Activated CD8-positive, alpha-beta memory T cell treated with anti-CD3 and anti-CD28 coated beads, Interleukin-2, amount 10 ng/mL, durations not matched to agents 7 days and 5 days (primary cell): ENCODE measurements at places on chromosomes 12 and 14. TPM values are rescaled to one million over a fixed set of nuclear protein-coding genes. Genes with fewer than 3 reads are reported as not detected.

Gene CLEC9A
- total RNA-seq = not detected

Gene OLR1
- not detected for total RNA-seq

Gene NPFF
- not detected for total RNA-seq

Gene PA2G4
- 364 TPM for total RNA-seq

Gene KRT79
- not detected for total RNA-seq

Gene RIMKLB
- total RNA-seq = 1.1 TPM

Gene SLC6A13
- 0.35 TPM for total RNA-seq

GRCh38 chr12:124588751-124589267 is 21.4 kb upstream of the NCOR2 start:
- no peak overlapping the region for H3K27ac ChIP-seq
- peaks cover 38% of the 10 kb centered on the region for H3K27me3 ChIP-seq
- H3K4me1 ChIP-seq = peaks cover 11% of the 10 kb centered on the region
- H3K36me3 ChIP-seq = no peaks in the 10 kb centered on the region
- no peak for DNase-seq
- H3K4me3 ChIP-seq = no peak overlapping the region

DNA sequence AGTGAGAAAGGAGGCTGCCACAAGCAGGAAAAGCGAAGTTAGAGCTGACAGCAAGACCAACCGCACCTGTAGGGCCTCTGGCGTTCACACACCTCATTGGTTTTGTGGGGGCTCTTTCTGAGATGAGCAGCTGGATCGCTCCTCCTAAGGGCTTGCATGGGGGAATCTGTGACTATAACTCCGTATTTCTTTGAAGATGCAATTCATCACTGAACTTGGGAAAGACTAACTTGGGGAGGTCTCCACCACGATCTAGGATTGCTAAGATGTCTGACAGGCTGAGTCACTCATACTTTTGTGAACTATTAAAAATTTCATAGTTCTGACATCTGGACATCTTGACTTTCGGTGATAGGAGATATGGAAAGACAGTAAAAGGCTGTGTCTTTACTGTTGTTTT is 173.6 kb downstream of the ETV6 start:
- no peak overlapping the region for H3K27ac ChIP-seq
- H3K36me3 ChIP-seq = peaks cover 11% of the 10 kb centered on the region
- no peak for DNase-seq
- peaks cover 12% of the 10 kb centered on the region for H3K4me1 ChIP-seq

DNA sequence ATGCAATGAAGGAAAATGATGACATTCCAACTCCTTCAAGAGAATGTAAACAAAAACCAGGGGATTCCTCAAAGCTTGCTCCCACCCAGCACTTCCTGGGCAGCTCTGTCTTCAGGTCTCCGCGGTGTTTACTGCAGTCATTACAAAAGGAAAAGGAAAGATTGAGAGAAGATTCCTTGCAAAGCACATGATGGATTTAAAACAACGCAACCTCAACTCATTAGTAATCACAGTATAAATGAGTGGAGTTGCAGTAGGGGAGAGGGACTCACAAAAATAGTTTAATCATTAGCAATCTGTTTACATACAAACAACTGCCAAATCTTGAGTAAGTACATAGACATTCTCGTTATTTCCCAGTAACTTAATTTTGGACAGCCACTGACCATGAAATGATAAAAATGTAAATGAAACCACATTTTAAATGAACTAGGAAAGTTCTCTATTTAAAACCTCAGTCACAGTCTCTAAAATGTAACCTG is 49.7 kb upstream of the OVCH1 start:
- no peak overlapping the region for H3K27ac ChIP-seq
- no peak overlapping the region for H3K4me3 ChIP-seq
- DNase-seq = no peak
- H3K36me3 ChIP-seq = no peaks in the 10 kb centered on the region

GRCh38 chr12:49979791-49980190 is 7.0 kb downstream of the AQP6 start:
- peaks cover 3% of the 10 kb centered on the region for H3K36me3 ChIP-seq
- no peaks in the 10 kb centered on the region for H3K27me3 ChIP-seq
- DNase-seq = no peak

- H3K4me3 ChIP-seq = no peak overlapping the region
- no peaks in the 10 kb centered on the region for H3K4me1 ChIP-seq
- no peaks in the 10 kb centered on the region for H3K36me3 ChIP-seq
- no peaks in the 10 kb centered on the region for H3K27me3 ChIP-seq
- H3K27ac ChIP-seq = no peak overlapping the region
Observed at GRCh38 chr12:115840159-115840558, 437.3 kb downstream of the MED13L start.

DNA sequence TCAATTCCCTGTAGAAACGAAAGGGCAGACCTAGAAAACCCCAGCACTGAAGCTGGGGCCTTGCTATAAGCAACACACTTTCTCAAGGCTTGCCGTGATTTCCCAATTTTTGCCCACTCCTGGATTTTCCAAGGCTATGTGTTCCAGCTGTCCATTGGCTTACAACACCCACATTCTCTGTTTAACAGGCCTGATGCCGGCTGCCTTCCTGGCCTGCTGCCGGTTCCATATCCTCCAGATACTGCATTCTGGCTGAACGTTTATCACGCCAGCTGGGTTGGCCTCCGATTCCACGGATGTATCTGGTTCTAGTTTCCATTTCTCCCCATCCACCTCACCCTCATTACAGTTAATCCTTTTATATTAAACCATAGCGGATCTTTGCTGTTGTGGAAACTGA is 2.0 kb upstream of the PCNX1 start:
- no peak for DNase-seq
- no peak overlapping the region for H3K4me3 ChIP-seq
- no peak overlapping the region for H3K27ac ChIP-seq
- H3K36me3 ChIP-seq = peaks cover 9% of the 10 kb centered on the region
- H3K4me1 ChIP-seq = peaks cover 55% of the 10 kb centered on the region

GRCh38 chr12:109359131-109359690 is 11.5 kb downstream of the MYO1H start:
- peaks cover 45% of the 10 kb centered on the region for H3K27me3 ChIP-seq
- H3K27ac ChIP-seq = no peak overlapping the region
- no peak for DNase-seq
- H3K4me1 ChIP-seq = peaks cover 28% of the 10 kb centered on the region

- H3K36me3 ChIP-seq = peaks cover 50% of the 10 kb centered on the region
- no peak overlapping the region for H3K27ac ChIP-seq
- no peaks in the 10 kb centered on the region for H3K27me3 ChIP-seq
Observed at GRCh38 chr14:95126906-95127530, 30.3 kb downstream of the DICER1 start.

DNA sequence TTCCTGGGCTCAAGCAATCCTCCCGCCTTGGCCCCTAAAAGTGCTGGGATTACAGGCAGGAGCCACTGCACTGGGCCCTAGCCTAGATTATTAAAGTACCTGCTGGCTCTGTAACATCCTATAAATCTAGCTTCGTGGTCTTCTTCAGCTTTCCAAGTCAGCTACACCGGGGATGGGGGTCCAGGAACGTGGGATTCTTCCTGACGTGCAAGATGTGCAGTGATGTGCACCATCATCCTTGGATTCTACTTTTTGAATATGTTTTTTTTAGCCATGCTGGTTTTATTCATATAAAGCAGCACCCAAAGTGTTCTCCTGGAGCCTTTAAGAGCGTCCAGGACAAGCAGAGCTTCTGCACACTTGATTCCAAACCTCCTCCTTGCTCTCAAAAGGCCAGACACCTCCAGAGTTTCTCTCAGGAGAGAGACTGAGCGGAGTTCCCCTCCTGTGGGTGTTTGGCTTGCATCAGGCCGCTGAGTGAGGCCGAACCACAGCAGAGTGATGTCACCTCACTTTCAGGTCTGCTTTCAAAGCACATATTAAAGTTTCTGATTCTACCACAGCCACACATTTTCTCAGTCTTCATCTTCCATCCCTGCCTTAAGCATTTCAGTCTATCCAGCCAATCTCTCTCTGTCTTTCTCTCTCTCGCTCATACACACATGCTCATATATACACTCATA is 33.4 kb downstream of the VCPKMT start:
- H3K36me3 ChIP-seq = peaks cover 10% of the 10 kb centered on the region
- no peaks in the 10 kb centered on the region for H3K27me3 ChIP-seq
- peaks cover 80% of the 10 kb centered on the region for H3K4me1 ChIP-seq
- H3K4me3 ChIP-seq = peak overlapping the region; percentile 81

DNA sequence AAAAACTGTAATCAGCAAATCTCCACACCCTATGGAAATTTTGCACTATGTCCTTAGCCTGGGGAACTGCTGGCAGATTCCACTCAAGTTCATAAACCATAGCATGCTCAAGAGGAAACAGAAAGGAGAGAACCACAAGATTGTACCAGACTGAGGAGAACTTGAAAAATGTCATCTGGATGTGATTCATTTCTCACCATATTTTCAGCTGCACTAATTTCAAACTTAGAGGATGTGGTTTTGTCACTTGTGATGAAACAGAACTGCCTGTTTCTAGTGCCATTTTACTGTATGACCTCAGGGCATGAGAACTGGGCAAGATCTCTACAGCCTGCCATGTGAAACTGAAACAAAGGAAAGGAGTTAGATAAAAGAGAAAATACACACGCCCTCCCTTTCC is 1493.1 kb upstream of the FLRT2 start:
- no peak overlapping the region for H3K27ac ChIP-seq
- H3K4me3 ChIP-seq = no peak overlapping the region
- peaks cover 6% of the 10 kb centered on the region for H3K4me1 ChIP-seq
- H3K27me3 ChIP-seq = no peaks in the 10 kb centered on the region

GRCh38 chr12:6934110-6934509 is 6.4 kb downstream of the ATN1 start:
- no peak overlapping the region for H3K4me3 ChIP-seq
- peak overlapping the region; percentile 96 for H3K27ac ChIP-seq
- H3K27me3 ChIP-seq = no peaks in the 10 kb centered on the region
- H3K4me1 ChIP-seq = peaks cover 62% of the 10 kb centered on the region
- H3K36me3 ChIP-seq = peaks cover 23% of the 10 kb centered on the region

DNA sequence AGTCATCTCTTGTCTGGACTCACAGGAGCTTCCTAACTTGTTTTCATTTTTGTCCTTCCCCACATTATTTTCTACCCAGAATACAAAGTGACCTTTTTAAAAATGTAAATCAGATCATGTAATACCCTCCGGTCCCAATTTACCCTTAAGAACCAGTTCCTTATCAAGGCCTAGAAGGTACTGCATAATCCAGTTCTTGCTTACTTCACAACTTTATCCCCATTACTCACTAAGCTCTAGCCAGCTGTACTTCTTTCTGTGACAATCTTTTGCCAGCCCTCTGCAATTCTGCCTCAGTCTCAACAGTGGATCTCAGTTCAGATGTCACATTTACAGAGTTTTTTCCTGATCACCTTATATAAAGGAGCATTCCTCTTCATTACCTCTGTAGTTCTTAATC is 11.6 kb downstream of the RAP1B start:
- H3K4me3 ChIP-seq = no peak overlapping the region
- peak overlapping the region; percentile 50 for H3K27ac ChIP-seq
- no peak for DNase-seq
- H3K36me3 ChIP-seq = peaks cover 79% of the 10 kb centered on the region

- H3K4me3 ChIP-seq = no peak overlapping the region
- H3K36me3 ChIP-seq = no peaks in the 10 kb centered on the region
- H3K27me3 ChIP-seq = no peaks in the 10 kb centered on the region
- no peaks in the 10 kb centered on the region for H3K4me1 ChIP-seq
- no peak for DNase-seq
Observed at GRCh38 chr12:86389949-86390348, 133.8 kb upstream of the MGAT4C start.

DNA sequence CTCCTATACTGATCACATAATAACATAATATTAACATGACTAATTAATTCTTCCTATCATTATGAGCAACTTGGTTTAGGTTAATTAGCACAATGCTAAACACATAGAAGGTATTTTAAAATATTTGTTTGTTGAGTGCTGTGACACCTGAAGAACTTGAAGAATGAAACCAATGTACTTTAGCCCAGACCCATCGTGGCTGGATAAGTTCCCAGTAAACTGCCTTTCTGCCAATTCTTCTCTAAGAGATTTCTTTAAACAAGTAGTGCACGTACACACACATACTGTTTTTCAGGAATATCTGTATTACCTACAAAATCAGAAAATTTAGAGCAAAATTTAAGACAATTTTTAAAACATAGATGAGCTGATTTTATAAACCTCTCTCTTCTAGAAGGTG is 207.4 kb upstream of the SSTR1 start:
- H3K4me1 ChIP-seq = no peaks in the 10 kb centered on the region
- no peaks in the 10 kb centered on the region for H3K27me3 ChIP-seq
- H3K27ac ChIP-seq = no peak overlapping the region
- DNase-seq = no peak
- no peaks in the 10 kb centered on the region for H3K36me3 ChIP-seq

- no peaks in the 10 kb centered on the region for H3K27me3 ChIP-seq
- no peaks in the 10 kb centered on the region for H3K36me3 ChIP-seq
- no peak for DNase-seq
- H3K4me3 ChIP-seq = no peak overlapping the region
- no peak overlapping the region for H3K27ac ChIP-seq
Observed at GRCh38 chr12:58310368-58310767, 369.0 kb downstream of the ATP23 start.

DNA sequence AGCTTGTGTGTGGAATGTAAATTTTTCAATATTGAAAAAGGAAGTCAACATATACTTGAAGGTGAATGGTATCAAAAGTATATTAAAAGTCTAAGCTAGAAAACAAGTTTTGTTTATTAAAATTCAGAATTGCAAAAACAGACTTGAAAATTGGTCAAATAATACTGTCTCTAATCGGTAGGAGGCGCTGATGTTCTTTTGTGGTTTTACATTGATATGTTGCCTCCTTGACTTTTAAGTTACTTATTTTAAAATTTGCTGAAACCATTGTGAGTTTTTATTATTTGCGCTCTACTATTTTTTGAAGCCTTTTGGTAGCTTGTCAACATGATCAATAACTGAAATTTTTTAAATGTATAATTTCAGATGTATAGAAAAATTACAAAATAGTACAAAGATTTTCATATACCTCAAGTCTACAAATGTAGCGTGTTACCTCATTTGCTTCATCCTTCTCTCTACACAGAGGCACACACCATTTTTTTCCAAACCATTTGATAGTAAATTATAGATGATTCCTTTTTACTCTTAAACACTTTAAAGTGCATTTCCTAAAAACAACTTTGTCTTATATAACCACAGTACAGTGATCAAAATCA is 6.9 kb downstream of the RTRAF start:
- no peaks in the 10 kb centered on the region for H3K27me3 ChIP-seq
- peaks cover 49% of the 10 kb centered on the region for H3K36me3 ChIP-seq
- no peak overlapping the region for H3K4me3 ChIP-seq
- H3K4me1 ChIP-seq = peaks cover 39% of the 10 kb centered on the region
- no peak for DNase-seq
- H3K27ac ChIP-seq = no peak overlapping the region

- H3K36me3 ChIP-seq = no peaks in the 10 kb centered on the region
- H3K27ac ChIP-seq = no peak overlapping the region
- no peaks in the 10 kb centered on the region for H3K27me3 ChIP-seq
- no peak overlapping the region for H3K4me3 ChIP-seq
Observed at GRCh38 chr14:38291681-38292467, 36.0 kb upstream of the CLEC14A start.

GRCh38 chr12:90290980-90291975 is 582.6 kb upstream of the ATP2B1 start:
- H3K4me1 ChIP-seq = no peaks in the 10 kb centered on the region
- peaks cover 33% of the 10 kb centered on the region for H3K27me3 ChIP-seq
- no peak for DNase-seq
- H3K27ac ChIP-seq = no peak overlapping the region
